ENCODE measurements at places on chromosomes 3 and 15.

- no peak for DNase-seq
Observed at GRCh38 chr3:88809993-88810392, 297.4 kb upstream of the EPHA3 start.

- DNase-seq = no peak
Observed at GRCh38 chr3:66655671-66656070, 154.8 kb upstream of the LRIG1 start.

GRCh38 chr15:81024936-81025335 lies 24.2 kb downstream of the TLNRD1 start:
- no peak for DNase-seq

DNA sequence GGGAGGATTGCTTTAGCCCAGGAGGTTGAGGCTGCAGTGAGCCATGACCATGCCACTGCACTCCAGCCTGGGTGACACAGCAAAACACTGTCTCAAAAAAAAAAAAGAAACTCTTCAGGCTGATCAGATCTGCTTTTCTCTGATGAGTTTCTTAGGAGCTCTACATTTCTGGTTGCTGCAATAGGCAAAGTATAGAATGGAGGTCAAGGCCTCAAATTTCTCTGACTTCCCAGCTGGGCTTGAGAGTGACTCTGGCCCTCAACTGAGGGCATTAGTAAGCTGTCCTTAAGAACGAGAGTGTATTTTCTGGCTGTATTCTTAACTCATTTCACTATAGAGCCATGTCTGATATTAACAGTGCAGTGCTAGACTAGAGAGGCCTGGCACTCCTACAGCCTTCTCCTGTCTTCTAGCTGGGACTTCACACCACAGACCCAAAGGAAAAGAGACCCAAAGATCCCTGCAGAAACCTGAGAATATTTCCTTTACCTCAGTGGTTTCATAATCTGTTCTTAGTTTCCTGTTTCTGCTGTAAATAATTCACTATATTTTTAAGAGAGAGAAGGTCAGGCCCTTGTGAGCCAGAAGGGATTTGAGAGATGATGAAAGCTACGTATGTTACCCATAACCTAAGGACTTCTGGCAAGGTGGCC lies 2.0 kb upstream of the NR1I2 start:
- DNase-seq = no peak

DNA sequence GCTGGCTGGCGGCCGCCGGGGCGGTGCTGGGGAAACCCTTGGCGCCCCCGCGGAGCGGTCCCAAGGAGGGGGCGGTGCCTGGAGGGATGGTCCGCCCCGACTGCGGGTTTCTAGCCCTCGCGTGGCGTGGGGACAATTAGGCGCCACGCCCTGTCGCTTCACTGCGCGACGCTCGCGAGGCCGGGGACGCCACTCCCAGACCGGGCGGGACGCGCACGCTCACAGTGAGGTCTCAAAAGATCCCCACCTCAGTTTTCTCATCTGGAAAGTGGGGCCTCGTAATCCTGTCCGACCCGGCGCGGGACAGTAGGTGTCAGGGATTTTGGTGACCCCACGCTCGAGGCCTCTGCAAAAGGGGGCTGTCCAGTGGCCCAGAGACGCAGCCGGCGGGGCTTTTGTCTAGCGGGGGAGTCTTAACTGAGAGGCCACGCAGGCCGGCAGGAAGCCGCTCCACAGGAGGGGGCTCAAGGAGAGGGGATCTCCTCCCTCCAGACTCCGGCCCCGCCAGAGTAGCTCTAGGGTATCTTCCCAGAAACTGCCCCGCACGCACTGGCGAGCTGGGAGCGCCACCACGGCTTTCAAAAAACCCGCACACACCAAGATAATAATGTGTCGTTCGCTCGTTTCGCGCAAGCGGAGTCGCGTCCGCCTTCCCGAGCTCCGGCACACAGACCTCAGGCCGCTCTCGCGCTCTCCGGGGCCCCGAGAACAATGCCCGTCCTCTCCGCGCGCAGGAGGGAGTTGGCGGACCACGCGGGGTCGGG lies 710 bp upstream of the CLK3 start:
- peak; percentile 52 for DNase-seq

DNA sequence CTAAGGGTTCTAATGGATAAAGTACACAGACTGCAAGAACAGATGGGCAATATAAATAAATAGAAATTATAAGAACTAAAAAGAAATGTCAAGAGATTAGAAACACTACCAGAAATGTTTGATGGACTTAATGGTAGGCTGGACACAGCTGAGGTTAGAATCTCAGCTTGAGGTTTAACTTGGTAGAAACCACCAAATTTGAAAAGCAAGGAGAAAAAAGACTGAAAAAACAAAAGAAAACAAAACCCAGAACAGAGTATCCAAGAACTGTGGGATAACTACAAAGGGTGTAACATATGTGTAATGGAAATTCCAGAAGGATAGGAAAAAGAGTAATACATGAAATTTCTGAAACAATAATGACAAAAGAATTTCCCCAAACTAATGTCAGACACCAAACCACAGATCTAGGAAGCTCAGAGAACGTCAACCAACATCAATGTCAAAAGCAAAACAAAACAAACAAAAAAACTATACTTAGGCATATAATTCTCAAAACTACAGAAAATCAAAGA lies 35.0 kb downstream of the RFX7 start:
- DNase-seq = no peak

- DNase-seq = no peak
Observed at GRCh38 chr3:153756816-153757215, 364.4 kb upstream of the ARHGEF26 start.
